ENCODE measurements at places on chromosomes 5 and 9.

DNA sequence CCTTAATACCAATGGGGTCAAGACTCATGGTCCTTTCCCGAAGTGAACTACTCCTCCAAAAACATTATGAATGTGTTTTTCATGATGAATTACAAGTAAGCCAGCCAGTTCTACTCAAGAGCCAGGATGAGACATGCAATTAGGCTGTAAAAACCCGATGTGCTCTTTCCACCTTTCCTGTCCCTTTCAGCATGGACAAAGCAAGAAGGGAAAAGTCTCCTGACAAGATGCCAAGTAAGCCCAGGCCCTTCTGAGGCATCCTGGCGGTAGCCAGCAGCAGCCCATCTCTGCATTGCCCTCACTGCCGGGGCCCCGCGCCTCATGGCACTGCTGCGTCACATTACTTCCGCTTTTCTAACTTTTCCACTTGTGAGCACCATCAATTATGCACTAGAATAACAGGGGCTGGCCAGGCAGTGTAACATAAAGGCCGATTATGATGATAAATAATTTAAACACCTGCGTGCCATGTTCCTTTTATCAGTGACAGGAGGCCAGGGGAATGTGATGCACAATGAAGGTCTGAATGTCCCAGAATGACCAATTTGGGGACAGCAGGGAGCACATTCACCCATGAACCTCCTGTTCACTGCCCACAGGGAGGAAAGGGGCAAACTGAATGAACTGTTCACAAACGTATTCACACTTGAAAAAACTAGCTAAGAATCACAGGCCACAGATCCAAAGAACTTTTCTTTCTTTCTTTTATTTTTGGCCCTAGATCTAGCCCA lies 37.4 kb downstream of the EFNA5 start:
- DNase-seq = no peak

DNA sequence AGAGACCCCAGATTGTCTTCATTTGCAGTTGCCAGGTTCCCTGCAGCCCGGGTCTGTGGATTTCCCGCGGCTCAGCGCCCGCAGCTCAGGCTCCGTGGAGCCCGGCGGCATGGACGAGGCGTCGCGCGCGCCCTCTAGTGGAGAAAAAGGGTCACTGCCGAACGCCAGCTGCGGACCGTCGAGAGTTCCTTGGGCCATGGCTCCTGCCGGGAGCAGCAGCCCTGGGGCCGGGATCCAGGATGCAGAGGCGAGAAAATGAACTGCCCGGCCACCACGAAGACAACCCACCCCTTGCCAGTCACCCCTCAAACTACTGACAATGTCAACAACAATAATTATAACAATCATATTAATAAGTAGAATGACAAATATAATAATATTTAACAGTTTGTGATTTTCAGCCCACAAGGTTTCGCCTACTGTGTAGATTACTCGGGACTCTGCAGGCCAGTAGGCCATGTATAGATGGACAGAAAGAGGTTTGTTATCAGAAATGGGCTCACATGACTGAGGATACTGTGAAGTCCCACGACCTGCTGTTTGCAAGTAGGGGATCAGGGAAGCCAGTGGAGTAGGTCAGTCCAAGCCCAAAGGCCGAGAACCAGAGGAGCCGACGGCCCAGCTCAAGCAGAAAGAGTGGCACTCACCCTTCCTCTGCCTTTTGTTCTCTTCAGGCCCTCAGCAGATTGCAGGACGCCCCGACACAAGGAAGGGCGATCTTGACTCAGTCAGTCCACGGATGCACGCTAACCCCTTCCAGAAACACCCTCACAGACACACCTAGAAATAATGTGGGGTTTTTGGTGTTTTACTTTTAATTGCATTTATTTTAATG lies 43.1 kb downstream of the BOD1 start:
- peak; percentile 89 for DNase-seq

DNA sequence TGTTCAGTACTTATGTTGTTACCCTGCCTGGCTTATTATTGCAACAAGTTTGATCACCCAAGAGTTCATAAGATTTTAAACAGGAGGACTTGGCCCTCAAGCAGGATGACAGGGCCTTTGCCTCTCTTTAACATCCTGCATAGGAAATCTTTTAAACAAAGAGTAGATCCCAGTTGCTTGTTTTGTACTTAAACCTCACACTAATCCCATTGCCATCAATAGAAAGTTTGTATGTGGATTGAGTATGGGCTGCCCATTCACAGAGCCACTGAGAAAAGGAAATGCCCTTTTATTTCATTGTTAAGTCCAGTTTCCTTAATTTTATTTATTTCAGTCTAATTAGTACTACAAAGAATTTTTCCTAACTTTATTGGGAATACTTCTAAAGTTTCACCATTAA lies 52.2 kb upstream of the FGF10 start:
- no peak for DNase-seq

- DNase-seq = no peak
Observed at GRCh38 chr9:4423207-4423610, 67.1 kb upstream of the SLC1A1 start.

DNA sequence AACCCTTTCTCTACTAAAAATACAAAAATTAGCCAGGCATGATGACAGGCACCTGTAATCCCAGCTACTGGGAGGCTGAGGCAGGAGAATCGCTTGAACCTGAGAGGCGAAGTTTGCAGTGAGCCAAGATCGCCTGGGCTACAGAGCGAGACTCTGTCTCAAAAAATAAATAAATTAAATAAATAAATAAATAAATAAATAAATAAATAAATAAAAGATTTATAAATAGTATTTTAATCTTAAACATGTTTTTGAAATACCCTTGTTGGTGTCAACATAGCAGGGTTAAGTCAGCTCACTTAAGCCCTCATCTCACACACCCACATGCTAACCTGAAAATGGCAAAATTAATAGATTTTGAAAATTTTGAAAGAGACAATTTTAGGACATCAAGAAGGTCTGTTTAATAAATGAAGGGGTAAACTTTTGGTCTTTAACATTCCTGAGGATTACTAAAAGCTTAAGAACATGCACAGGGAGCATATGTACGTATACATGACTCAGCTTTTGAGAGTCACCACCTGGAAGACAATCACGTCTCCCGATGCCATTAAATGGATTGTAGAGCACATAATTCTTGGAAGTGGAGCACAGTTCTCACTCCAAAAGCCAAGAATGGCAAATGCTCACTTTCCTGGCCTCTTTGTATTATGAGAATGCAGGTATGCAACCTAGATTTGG lies 202.5 kb downstream of the GDNF start:
- no peak for DNase-seq

GRCh38 chr5:58501778-58502417 lies 10.7 kb downstream of the GAPT start:
- DNase-seq = peak; percentile 29

- DNase-seq = no peak
Observed at GRCh38 chr5:71996789-71997188, 110.5 kb upstream of the MAP1B start.

DNA sequence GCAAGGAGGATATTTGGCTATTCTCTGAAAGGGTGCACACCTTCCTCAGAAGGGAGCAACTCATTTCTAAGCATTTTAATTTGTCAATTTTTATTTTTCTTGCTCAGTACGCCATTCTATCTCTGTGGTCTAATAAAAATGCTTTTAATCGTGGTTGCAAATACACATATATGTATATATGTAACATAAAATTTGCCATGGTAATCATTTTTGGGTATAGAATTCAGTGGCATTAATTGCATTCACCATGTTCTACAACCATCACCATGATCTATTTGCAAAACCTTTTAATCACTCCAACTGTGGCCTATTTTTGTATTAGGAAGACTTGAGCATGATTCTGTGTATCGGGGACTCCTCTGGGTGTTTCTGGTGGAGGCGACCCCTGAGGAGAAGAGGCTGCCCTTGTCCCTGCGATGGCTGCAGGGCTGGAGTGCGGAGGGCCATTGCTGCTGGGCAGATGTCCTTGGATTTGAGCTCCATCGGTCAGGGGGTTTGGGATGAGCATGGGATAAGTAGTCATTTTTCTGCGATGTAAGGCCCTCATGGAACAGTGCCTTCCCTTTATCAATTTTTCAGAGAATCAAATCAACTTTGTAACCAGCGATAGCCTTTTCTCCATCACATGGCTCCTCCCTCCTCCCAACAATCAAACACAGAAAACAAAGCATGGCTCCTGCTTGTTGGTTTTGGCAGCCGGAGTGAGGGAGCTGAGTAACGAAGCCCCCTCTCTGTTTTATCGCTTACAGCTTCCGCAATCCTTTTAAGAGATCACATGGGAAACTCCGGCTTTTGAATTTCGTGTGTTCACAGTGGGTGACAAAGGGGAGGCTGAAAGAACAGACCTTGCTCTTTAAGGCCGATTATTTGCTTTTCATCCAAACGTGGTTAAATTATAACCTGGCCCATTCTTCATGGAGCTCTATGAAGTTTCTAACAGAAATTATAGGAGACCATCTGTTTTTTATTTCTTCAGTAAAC lies 187.3 kb downstream of the TENT4A start:
- no peak for DNase-seq

DNA sequence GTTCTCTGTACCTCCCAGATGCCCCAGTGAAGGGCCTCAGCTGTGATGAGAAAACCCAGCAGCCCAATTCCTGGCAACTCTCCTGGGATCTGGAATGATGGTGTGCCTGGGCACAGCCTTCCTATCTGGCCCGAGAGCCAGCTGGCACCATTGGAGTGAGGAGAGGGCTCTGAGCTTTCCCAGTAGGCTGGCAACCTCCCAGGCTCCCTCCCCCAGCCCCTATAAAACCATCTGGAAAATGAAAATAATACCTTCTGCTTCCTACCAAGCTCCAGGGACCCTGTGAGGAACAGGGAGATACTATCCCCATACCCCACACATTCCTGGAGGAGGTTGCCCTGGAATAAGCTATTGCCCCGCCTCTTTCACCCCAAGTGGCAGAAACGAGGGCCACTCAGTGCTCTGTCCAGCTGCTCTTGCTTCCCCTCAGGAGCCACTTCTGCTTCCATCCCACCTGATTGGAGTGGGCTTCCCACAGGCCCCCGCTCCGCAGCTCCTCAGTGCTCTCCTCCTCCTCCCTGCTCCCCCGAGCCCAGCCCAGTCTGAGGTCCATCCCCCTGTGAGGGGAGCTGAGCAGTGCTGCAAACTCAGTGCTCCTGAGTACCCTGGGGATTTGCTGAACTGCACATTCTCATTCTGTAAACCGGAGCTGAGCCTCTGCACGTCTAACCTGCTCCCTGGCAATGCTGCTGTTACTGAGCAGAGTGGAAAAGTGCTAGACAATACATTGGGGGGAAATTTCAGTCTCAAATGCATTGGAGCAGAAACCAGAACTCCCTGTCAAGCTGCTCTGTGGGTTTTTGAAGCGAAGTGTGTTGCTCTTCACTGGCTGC lies 74.7 kb downstream of the THBS4 start:
- peak; percentile 74 for DNase-seq

DNA sequence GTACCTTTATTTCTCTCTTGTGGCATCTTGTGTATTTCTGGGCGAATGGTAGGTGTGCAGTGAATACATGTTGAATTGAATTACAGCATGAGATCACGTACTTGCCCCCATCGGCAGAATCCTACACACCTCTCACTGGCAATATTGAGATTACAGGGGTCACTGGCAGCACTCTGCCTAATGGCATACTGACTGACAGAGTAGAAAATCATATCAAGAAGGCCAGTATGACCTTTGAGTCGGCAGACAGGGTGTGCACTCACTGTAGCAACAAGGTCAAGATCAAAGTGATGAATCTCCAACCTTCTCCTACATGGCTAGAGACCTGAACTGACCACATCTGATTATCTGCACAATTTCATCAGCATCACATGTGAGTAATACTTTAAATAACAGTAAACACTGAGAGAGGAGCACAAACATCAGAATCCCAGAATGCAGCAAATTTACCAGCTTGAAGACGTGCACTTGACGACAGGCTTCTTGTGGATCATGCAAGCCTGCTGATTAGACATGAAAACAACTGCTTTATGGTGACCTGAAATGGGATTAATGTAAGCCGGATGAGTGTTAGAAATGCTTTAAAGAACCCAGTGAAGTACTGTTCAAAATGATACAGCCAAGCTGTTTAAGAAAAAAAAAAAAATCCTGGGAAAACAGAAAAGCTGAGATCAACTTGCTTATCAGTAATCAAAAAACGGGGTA lies 267.1 kb upstream of the EFNA5 start:
- DNase-seq = peak; percentile 50

GRCh38 chr5:90802474-90803317 lies 244.1 kb downstream of the ADGRV1 start:
- DNase-seq = peak; percentile 57

- DNase-seq = no peak
Observed at GRCh38 chr9:20048985-20049384, 260.1 kb upstream of the SLC24A2 start.

GRCh38 chr5:55620766-55621160 lies 86.0 kb upstream of the PLPP1 start:
- DNase-seq = no peak

DNA sequence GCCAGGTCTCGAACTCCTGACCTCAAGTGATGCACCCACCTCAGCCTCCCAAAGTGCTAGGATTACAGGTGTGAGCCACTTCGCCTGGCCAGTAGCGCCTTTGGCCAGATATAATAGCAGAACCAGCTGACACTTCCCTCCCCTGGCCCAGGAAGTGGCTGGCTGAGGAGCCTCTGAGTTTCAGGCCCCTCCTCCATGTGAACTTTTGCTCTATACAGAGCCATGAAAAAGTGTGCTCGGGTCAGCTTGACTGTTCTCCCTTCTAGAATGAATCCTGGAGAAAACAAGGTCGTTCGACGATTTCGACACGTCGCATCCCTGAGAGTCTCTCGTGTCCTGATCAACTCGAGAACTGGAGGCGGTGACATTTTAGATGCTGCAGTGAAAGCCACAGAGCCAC lies 8.6 kb upstream of the ZDHHC12 start:
- no peak for DNase-seq

DNA sequence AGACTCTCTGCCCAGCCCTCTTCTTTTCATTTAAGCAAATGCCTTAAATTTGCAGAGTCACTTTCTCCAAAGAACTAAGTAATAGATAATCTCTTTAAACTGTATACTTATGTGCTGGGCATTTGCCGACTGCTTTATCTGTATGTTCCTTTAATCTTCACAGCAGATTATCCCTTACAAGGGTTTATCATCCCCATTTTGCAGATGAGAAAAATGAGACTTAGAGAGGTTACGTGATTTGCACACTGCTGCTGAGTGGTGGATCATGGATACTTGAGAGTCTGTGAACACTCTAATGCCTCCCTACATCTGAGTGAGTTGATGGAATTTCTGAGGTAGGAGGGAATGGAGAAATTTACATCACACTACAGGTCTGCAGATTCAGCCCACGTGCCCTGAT lies 4.2 kb downstream of the ZNF79 start:
- no peak for DNase-seq

GRCh38 chr5:174444479-174445188 lies 279.7 kb upstream of the MSX2 start:
- DNase-seq = no peak

Data from D341Med (cell line).